ENCODE measurements at places on chromosomes 11 and 22.

GRCh38 chr11:78038697-78039313 is 15.7 kb upstream of the KCTD14 start:
- DNase-seq = no peak

GRCh38 chr11:109972939-109973338 is 120.3 kb upstream of the ZC3H12C start:
- DNase-seq = no peak

- DNase-seq = no peak
Measured at GRCh38 chr22:37544955-37545702, 15.2 kb upstream of the CDC42EP1 start.

DNA sequence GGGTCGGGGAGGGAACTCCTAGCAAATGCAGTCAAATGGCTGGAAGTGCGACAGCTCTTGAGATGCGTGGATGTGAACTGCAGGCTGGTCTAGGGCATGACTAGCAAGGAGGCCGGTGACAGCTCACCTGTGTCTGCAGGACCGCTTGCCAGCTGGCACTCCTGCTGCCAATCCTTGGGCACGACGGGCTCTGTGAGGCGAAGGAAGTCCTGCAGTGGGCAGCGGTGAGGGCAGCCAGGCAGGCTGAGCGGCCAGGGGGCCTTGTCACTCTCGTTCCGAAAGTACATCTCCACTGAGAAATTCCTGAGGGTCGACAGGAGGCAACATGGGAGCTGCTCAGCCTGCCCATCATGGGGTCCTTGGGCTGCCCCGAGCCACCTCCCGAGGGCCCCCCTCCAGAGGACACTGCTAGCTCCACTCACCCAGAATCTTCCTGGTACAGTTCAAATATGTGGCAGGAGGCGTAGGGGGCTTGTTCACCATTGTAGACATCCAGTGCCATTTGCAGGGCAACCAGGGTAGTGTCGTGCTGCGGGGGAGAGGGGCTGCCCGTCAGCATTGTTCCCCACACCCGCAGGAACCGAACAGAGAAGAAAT is 5.9 kb downstream of the ACP2 start:
- DNase-seq = no peak

DNA sequence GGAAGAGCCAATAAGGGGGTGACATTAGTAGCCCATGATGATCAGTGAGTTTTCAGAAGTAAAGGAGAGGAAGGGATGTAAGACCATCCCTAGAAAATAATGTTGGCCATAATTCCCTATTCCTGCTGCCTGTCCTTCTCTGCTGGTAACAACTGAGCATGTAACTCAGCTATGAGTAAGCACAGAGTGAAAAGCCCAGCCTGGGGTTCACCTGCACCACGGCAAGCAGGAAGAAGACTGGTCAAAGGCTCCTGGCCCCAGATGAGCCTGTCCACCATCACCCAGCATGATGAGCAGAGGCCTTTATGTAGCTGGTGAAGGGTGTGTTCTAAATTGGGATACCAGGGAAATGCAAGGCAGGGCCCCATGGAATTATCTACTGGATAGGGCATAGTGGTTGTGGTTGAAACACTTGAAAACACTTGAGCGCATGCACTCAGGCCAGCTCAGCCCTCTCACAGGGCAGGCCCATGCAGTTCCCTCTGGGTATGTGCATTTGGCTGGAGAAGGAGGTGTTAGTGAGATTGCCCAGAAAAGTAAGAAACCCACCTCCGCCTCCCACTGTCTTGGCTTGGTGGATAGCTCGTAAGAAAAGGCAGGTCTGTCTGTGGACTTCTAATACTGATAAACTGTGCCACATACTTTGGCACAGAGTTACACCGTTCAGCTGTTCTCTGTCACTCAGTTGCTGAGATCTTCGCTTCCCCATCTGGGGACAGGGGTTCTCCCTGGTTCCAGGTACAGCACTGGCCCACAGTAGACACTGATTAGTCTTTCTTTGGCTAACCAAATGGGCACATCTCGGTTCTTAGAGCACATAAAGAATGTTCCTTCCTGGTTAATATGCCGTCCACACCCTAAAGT is 86.8 kb downstream of the AMOTL1 start:
- no peak for DNase-seq

DNA sequence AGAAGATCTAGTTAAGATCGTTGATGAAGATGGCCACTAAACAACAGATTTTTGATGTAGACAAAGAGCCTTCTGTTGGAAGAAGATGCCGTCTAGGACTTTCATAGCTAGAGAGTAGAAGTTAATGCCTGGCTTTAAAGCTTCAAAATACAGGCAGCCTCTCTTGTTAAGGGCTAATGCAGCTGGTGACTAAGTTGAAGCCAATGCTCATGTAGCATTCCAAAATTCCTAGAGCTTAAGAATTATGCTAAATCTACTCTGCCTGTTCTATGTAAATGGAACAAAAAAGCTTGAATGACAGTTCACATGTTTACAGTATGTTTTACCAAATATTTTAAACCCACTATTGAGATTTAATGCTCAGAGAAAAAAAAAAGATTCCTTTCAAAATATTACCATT is 492.6 kb downstream of the CNTN5 start:
- no peak for DNase-seq

GRCh38 chr22:40325315-40325714 is 21.0 kb upstream of the ADSL start:
- DNase-seq = no peak

GRCh38 chr11:85182441-85183387 is 444.4 kb downstream of the DLG2 start:
- no peak for DNase-seq

DNA sequence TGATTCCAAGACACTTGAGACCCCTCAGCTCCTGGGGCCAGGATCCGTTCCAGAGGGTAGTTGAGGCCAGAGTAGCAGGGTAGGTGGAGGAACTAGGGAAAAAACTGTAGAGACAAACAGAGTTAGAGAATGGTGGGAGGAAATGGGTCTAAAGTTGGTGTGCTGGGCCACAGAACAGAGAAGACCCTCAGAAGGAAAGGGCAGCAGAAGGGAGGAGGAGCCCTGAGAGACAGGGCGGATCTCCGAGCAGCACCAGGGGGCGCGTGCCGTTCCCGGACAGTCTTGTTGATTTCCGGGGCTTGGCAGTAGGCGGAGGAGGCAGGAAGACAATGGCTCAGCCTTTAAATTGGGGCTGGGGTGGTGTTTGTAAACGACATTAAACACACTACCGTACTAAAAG is 2.4 kb upstream of the CECR2 start:
- no peak for DNase-seq

DNA sequence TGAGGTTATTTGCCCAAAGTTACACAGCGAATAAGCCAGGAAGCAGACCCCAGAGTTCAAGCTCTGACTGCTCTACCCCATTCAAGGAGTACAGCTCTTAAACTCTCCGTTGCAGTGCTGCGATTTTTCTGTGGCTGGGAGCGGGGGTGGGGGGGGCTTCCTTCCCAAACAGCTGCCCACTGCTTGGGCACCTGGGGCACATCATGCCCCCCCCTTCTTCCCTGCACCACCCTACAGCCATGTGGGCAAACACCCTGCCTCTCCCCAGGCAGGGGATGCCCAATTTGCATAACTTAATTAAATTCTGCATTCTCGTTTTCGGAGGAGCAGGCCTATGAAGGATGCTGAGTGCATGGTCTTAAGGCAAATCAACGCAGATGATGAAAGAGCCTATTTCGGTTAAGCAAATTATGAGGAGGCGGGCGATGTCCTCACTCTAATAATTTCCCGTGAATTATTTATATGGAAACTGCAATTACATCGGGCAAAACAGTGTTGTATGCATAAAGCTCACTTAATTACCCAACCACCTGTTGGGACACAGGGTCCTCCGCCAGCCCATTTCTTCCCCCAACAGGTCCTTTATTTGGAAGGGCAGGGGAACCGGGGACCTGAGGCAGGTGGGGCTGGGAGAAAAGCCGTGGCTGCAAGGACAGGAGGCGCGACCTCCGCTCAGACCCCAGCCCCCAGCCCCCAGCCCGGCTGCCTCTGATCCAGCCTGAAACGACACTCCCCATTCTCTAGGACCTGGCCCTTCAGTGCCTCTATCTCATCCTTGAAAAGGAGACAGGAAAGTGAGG is 610.5 kb downstream of the BUD13 start:
- no peak for DNase-seq

DNA sequence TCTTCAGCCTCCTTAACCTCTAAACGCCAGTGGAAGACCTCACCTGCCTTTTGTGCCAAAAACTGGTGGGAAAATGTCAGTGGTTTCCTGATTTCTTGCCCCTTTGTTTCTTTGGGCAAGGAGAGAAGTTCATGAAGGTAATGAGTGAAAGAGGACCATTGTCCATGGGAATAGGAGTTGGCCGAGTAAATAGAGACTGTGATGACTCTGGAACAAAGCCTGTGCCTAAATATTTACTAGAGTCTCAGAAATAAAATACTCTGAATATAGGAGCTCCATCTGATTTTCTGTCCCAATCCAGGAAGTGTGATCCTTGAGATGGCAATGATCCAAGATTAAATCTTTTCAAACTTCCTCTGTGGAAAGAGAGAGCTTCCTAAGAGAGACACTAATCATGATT is 12.0 kb downstream of the SLC5A1 start:
- no peak for DNase-seq

DNA sequence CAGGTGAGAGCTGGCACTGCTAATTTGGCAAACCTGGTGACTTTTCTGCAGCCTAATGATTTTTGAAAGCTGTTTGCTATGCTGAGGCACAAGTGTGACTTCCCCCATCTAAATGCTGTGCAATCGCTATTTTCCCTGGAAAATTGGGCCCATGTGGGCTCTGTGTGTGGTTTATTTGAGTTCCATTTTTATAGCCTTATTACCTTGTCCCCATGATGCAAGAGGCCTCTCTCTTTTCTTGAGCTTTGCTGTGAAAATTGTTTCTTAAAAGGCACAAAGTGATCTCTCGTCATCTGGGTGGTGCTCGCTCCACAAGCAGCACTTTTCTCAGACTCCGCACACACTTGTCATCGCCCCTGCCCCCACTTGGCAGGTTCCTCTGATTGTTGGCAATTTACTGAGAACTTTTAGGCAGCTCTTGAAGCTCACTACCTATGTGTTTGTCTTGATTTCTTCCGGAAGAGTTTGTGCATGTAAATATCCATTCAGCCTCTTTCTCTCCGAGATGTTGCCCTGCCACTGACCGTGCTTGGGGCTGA is 24.9 kb downstream of the BMAL1 start:
- DNase-seq = no peak

DNA sequence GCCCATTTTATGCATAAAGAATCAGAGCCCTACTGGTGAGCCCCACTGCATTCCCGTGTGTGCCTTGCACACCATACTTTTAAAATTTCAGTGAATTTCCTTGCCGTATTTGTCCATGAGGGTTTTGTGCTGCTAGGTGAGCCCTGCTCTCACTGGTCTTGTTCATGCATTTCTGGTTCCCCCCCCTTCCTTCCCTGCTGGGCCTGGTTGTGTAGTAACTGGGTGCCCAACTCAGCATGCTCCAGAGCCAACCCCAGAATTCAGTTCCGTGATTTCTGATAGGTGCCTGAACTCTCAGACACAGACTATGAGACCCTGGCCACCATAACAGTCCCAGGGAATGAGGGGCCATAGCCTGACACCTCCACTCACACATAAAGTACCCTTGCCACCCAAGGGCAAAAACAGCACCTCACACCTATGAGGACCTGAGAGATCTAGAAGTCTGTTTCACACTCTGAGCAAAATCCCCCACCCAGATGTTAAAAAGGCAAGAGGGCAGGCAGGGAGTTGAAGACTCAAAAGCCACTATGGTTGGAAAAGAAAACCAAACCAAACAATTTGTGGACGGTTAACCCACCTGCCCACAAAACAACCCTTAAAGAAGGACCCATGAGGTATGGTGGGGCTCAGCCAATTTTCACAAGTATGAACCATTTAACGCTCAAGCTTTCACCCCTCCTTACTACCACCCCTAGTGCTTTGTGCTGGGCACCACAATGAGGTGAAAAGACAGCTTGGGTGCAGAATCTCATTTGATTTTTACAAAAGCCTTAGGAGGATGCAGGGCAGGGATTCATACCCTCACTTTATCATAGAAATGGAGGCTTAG is 16.8 kb upstream of the IL10RA start:
- no peak for DNase-seq

DNA sequence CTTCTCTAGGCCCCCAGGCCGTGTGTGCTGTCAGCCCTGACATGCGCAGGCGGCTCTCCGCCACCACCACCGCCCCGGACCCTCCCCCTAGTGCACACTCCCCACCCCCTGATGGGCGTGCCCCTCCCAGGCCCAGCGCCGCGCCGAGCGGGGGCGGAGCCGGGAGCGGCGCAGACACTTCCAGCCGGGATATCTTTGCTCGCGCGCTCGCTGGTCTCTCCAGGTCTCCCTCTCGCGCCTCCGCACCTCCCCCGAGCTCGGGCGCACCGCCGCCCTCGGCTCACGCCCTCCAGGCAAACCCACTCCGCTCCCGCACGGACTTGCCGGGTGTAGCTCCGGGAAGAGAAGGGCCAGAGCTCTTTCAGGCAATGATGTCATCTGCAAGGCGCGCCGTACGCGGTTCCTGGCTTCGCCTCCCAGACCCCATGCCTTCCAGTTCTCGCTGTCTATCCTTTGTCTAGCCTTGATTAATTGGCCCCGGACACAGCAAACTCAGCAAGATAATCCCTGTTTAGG is at the start of gene SCN3B:
Gene SCN3B (minus strand): TSS at position 59 of the 516 bp plus-strand sequence. CDS start 823 bp downstream, outside the sequence.
- DNase-seq = no peak

DNA sequence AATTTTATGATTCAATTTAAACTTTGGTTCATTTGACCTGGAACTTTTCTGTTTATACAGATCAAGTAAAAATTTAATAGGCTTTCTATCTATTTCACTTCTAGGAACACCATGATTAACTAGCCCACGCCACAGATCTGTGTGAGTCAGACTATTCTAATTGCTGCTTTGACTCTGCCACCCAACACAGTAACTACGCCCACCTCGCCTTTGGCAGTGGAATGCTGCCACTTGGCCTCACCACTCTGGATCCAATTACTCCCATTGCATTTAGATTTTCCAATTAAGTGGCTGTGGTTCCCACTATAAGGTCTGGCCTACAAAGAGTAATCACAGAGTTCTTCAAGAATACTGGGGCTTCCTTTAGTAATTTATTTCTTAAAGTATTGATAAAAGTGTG is 46.6 kb upstream of the LIN7C start:
- no peak for DNase-seq

- DNase-seq = no peak
Measured at GRCh38 chr11:111702623-111703022, 63.6 kb downstream of the PPP2R1B start.

GRCh38 chr11:1072116-1072820 is 2.4 kb upstream of the MUC2 start:
- DNase-seq = no peak
